ENCODE measurements at places on chromosomes 4 and X.

DNA sequence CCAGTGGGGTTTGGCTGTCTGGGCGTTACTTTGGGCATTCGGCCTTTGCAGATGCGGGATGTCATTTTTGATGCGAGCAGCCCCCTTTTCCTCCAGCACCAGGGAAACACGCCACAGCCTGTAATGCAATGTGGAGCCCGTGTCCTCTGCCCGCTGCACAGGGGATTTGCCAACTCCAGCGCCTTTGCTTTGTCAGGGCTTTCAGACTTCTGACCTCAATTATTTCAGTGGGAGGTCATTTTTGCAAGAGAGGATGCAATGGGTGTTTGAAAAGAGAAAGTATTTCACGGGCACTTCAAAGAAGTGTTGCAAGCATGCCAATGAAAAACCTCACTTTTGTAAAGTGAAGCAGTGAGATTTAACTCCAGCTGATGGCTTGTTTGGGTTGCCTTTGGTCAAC lies 11.5 kb downstream of the CLCN4 start:
- no peak for DNase-seq

DNA sequence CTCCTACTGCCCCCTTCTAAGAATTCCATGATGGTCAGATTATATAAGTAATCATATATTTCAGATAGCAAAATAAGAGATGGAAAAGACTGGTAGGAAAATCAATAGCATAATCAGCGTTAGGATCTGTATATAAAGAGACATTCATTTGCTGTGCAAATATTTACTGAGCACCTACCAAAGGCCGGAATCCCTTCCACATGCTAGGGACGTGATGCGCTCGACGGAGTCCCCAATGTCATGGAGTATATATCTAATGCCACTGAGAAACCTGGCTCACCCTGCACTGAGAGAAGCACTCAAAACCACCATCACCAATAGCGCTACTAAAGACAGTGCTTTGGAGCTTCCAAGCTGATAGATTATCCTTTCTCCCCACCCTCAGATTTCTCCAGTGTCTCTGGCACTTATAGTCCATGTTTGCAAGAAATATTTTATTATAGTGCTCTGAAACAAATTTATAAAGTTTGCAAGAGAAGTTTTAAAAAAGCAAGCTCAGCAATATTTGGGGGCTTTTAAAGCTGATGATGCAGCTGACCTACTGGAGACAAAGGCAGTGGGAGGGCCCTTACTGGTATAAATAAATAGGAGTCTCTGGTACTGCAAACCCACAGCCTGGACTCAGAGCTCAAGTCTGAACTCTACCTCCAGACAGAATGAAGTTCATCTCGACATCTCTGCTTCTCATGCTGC lies at the start of gene CXCL13:
Gene CXCL13, plus strand, starts transcription at position 611 of the 693 bp plus-strand sequence. Its CDS starts 46 bp downstream, at position 657.
- DNase-seq = no peak

DNA sequence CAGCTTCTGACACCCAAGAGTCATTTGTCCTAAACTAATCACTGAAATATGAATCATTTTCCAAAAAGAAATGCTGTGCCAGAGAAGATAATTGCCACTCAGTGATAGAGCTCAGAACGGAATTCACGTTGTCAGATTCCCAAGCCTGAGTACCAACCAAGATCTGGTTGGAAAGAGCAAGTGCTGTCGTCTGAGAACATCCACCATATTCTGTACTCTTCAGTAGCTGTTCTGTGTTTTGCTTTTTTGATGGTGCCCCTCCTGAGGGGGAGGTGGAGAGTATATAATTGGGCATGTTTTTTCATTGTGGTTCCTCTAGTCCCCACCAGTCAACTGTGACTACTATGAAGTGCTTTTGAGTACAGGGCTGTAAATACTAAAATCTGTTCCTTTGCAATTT lies 13.2 kb downstream of the RUFY3 start:
- DNase-seq = no peak

DNA sequence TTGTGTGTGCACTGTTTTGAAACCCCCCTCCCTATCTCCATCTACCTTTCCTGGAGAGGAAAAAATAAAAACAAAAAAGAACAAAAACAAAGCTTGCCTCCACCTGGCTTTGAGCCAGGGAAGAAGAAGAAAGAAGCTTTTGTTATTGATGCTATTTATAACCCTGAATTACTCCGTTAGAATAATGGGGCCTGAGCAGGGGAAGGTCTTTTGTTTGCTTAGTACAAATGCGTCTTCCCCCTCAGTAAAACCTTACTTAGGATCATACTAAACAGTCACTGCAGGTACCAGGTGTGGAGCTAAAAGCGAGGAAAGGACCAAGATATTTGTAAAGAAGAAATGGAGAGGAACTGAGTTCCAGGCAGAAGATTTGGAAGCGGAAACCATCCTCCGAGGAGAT lies 352.1 kb downstream of the KCNIP4 start:
- no peak for DNase-seq

- DNase-seq = no peak
Measured at GRCh38 chr4:12861422-12861821, 622.7 kb downstream of the RAB28 start.

- DNase-seq = no peak
Measured at GRCh38 chrX:24657671-24658386, 10.7 kb upstream of the PCYT1B start.

DNA sequence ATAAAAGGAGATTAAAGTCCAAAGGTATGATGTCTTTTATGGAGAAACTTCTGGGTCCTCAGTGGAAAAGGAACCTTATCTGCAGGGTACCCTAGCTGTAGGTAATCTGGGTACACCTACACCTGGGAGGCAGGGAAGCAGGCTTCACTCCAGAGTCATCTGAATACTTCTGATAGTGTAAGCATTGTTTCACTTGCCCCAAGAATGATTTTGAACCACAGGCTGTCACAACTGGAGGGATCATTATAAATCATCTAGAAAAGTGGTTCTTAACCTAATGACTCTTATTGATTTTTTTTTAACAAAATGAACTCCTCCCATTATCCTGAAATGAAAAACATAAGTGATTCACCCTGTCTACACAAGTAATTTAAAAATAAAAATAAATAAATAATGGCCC lies 44.0 kb upstream of the STK26 start:
- no peak for DNase-seq
